ENCODE measurements at places on chromosomes 3 and 15.

DNA sequence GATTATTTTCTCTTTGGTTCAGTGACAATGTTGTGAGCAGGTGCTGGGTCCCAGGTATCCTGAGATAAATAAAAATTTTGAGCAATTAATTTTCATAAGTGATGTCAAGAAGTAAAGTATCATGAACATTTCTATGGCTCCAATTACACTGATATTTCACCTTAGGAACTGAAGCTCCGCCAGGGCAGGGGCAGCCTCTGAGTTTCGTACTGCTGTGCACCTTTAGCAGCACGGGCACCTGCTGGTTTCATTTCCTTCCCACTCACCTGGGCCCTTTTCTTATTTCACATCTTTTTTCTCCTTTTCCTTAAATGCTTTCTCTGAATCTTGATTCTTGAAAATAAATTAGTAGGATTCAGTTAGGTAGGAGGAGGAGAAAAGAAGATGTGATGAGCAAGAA, 1.2 kb upstream of the IL1RAP start:
- DNase-seq: no peak

- no peak for DNase-seq
Observed at GRCh38 chr15:85831415-85832113, 36.8 kb upstream of the KLHL25 start.

DNA sequence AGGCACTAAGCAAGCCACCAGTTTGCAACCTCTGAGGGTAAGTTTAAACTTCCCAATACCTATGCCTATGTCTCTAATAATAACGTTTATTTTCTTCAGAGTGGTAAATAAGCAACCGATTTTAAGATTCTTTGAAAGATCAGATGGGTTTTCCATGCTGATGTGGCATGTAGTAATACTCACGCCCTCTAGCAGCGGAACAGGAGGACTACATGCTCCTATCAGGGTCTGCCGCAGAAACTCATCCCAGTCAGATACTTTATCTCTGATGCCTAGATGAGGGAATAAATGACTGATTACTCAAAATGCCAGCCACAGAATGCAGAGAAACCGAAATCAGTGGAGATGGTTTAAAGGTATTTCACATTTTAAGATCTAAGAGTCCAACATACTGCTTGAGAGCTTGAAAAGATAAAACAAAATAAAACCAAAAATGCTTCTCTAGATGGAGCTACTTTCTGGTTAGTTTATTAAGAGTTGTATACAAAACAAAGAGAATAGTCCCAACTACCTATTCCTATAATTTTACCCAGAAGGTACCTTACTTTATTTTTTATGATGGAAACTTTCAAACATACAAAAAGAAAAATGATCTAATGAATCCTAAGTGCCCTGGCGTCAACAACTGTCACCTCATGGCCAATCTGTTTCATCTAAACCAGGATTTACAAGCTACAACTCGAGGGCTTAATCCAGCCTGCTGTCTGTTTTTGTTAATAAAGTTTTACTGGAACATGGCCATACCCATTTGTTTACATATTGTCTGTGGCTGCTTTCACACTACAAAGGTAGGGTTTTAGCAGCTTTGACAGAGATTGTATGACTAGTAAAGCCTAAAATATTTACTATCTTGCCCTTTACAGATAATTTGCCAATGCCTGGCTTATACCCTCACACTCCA, 37.5 kb upstream of the STIMATE start:
- no peak for DNase-seq

GRCh38 chr3:99896482-99896881, 78.8 kb downstream of the CMSS1 start:
- no peak for DNase-seq

- DNase-seq: no peak
Observed at GRCh38 chr15:63038926-63039673, 3.4 kb upstream of the TPM1 start.

GRCh38 chr3:179957264-179957845, 79.4 kb downstream of the PEX5L start:
- DNase-seq: no peak

DNA sequence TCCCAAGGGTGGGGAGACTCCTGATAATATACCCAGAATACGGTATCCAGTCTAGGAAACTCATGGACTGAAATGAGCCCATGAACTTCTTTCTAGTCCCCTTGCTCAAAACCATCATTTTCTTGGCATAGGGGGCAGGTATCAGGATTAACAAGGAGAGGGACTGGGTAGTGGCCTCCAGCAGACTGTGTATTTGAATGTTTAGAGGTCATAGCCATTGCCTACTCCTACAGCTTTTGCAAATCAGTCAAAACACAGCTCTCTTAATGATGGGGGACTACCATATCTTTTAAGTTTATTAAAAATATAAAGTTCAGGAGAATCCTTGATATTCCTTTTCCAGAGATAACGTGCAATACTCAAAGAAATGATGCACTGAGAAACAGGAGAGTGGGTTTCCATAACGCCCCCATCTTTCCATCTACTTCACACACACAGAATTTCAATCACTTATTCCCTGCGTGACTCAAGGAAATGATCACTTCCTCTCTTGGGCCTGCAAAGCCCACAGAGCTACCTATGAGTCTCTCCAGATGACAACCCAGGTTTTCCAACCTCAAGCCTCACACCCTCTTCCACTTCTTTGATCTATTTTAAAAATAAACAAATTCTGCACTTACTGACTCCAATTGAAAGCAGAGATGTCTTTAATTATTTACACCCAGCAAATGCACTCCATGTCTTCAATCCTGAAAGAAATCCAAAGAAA, 584.0 kb upstream of the LMCD1 start:
- no peak for DNase-seq

Data from keratinocyte (primary cell).